ENCODE measurements at places on chromosomes 4 and X.

- no peak for DNase-seq
Measured at GRCh38 chrX:46589977-46590723, 16.6 kb downstream of the CHST7 start.

DNA sequence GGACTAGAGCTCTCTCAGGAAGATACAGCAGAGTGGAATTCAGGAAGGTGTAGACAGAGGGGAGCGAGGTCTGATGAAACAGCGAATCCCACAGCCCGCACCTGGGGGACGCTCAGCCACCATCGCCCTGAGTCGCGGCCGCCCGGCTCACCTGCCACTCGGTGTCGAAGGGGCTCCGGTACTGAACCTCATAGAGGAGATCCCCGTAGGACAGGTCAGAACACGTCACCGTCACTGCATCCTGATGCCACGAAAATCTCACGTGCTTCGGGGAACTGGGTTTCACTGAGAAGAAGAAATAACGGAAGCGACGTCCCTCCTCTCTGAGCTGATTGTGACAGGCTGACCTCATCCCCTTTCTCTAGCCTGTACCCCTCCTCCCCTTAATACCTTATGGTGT lies 10.2 kb downstream of the CRLF2 start:
- DNase-seq, result no peak

- DNase-seq, result no peak
Measured at GRCh38 chr4:21792736-21793135, 155.8 kb downstream of the KCNIP4 start.

DNA sequence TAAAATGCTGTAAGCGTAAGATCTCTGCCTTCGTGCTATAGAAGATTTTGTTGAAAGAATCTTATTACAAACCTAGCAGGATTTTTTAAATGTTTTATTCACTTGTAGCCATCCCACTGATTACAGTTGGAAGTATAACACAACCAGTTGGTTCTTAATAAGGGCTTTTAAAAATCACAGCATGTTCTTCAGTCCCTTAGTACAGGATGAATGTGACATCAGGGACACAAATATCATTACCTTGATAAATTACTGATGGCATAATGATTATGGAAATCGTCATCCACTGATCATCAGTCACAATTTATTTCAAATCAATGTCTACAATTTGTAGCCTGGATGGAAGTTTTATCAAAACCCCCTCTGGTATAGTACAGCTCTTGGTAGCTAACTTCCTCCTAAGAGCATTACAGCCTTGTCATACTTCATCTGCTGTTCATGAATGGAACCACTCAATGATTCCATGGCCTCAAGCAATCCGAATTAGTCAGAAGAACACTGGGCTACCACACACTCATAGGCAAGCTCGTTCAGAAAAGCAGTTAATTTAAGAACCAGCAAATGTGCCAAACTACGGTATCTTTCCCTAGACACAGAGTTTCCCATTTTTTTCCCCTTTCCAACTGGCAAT lies 389.2 kb upstream of the TENM3 start:
- no peak for DNase-seq

DNA sequence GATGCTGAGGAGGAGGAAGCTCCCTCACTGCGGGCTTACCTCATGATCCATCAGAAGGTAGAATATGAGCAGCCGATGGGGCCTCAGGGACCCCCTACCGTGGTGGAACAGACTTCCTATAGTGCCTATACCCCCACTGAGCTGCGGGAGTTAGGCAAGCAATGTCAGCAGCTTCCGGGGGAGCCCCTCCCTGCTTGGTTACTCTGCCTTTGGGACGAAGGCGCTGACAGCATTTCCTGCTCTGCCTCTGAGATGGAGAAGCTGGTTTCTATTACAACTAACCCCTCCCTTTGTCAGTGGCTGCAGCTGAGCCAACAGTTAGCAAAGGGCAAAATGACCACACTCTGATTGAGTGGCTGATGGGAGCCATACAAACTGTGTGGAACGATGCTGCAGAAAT lies 430.7 kb downstream of the IDS start:
- DNase-seq, result no peak

- DNase-seq, result no peak
Measured at GRCh38 chrX:77014377-77015372, 432.5 kb upstream of the FGF16 start.

- no peak for DNase-seq
Measured at GRCh38 chr4:10806953-10807645, 122.5 kb upstream of the CLNK start.

- DNase-seq, result no peak
Measured at GRCh38 chr4:83012200-83012686, 1.6 kb upstream of the LIN54 start.

DNA sequence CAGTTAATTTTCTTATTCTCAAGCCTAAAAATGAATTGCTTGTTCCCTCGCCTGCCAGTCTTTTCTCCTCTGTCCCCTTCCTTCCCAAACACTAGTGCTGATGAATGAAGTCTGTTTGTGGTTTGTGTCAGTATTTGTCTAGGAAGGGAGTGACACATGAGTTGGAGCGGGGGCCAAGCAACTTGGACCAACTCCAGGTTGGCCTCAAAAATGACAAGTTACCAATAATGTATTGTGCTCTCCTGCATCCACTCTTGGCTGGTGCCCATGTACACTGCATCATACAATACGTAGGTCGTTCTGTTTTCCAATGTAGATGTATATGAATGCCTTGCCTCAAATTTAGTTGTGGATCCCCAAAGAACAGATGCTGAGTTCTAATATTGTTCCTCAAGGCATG lies 223.0 kb upstream of the GPC4 start:
- no peak for DNase-seq

DNA sequence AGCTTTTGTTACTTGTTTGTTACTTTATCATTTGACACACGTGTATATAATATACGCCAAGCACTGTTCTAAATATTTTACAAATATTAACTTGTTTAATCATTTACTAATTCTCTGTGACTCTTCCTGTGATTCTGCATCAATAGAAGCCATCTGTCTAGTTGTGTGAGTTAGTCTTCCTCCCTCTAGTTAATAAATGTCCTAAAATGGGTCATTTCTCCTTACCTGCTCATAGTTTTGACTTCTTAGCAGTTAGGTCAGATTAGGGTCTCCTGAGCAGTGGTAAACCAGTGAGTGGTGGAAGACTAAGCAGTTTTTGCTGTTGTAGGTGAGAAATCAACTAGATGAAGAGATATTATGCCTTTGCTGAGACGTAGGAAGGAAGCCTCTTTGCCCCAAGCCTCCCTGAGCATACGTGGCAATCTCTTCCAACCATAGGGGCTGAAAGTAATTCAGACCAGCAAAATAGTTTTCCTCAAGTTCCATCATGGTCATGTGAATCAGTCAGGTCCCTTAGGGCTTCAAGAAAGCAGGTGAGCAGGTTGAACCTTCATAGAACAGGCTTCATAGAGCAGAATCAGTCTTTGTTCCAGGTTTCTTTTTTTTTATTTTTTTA lies 38.7 kb upstream of the THOC2 start:
- DNase-seq, result no peak

GRCh38 chr4:69522554-69522953 lies 26.8 kb upstream of the UGT2B4 start:
- DNase-seq, result no peak

- DNase-seq, result no peak
Measured at GRCh38 chrX:148416142-148416541, 84.3 kb upstream of the AFF2 start.

DNA sequence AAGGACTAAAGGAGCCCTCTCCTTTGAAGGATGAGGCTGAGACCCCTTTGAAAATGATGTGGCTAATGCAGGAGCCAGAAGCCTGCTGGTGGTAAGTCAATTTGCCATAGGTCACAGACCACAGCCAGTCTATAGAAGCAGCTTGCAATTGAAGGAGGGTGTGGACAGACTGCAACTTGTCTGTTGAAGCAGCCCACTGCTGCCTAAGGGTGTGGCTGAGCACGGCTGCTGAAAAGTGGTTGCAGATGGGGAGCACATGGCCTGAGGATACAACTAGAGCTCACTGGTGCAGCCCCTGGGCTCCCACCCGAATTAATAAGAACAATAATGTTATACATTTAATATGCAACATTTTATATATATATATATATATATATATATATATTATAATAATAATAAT lies 11.4 kb upstream of the EXOC1L start:
- no peak for DNase-seq

DNA sequence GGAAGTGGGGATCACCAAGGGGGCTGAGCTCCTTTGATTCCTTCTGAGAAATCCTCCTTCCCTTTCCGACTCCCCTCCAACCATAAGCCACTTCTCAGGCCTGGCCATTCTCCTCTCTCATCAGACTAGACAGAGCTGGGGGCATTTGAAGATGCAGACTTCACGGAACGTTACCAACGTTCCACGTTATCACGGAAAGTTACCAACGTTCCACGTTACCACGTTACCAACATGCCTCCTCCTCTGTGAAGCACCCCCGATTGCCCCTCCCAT lies 85.4 kb upstream of the WWC2 start:
- no peak for DNase-seq

- no peak for DNase-seq
Measured at GRCh38 chrX:121260596-121261240, 213.3 kb downstream of the GLUD2 start.

- DNase-seq, result no peak
Measured at GRCh38 chr4:110002326-110002725, 89.6 kb downstream of the EGF start.

- DNase-seq, result no peak
Measured at GRCh38 chr4:41366911-41367517, 110.3 kb downstream of the UCHL1 start.

- no peak for DNase-seq
Measured at GRCh38 chr4:178037459-178038214, 595.4 kb upstream of the AGA start.

GRCh38 chrX:22803353-22803752 lies 196.4 kb upstream of the DDX53 start:
- DNase-seq, result no peak

DNA sequence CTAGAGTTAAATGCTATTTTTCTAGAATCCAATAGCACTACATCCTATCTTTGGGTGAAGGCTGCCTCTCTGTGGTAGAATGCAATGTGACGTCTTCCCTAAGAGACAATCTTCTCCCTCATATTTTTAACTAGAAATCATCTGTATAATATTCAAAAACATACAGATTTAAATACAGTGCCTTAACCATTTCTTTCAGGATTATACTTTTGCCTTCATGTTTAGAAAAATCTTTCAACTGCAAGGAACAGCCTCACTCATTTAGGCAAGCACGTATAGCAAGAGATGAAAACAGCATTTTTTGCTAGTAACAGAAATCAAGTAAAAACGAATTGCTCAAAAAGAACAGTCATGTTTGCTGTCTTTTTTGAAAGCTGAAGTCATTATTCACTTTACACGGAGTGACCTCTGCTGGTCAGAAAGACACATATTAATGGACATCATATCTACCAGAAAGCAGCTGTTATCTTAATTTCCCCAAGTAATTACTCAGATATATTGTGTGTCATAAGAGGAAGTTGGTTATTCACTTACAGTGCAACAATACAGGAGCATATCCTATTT lies 422.3 kb downstream of the STPG2 start:
- DNase-seq, result no peak

DNA sequence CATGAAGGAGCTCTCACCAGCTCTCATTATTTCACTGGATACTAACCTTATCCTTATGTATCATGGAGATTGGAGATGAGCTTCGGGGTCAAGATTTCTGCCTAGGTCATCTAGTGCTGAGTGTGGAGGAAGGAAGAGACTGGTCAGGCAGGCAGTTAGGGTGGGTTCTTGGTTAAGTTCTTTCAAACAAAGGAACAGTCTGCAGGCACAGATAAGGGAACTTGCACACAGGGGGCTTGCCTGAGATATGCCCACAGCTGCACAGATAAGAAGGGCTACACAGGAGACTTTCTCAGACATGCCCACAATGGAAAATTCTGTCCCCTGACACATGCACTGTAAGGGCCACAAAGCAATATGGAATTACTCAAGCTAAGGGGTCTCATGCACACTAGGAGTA lies 904.1 kb downstream of the NLGN4X start:
- no peak for DNase-seq

- no peak for DNase-seq
Measured at GRCh38 chrX:108219949-108220601, 128.5 kb downstream of the ATG4A start.
